NCI-H2081 (cell line): ENCODE measurements at places on chromosomes 3 and 15.
A peak's percentile ranks its signal among the peaks of the same experiment; 100 is the strongest.

- no peak for DNase-seq
Observed at GRCh38 chr3:42729404-42730145, 27.0 kb upstream of the HHATL start.

GRCh38 chr3:115835946-115836345, 212.6 kb downstream of the GAP43 start:
- no peak for DNase-seq

- DNase-seq = no peak
Observed at GRCh38 chr15:27222479-27222878, 251.5 kb downstream of the GABRG3 start.

GRCh38 chr15:69074843-69075224, 60.3 kb downstream of the NOX5 start:
- peak; percentile 7 for DNase-seq

DNA sequence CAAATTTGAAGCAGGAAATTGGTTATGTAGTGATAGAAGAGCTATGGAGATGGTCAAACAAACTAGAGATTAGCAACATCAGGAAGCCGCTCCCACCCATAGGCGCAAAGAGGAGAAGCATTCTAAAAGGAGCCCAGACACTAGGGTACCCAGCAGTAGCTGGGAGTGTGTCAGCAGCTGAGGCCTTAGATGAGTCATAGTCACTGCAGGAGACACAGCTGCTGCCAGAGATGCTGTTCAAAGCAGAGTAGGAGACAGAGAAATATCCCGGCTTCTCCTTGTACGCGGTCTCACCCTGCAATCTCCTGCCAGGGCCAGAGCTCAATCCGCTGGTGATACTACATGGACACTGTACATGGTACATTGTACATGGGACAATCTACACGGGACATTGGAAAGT, 61.9 kb downstream of the VGLL3 start:
- no peak for DNase-seq

DNA sequence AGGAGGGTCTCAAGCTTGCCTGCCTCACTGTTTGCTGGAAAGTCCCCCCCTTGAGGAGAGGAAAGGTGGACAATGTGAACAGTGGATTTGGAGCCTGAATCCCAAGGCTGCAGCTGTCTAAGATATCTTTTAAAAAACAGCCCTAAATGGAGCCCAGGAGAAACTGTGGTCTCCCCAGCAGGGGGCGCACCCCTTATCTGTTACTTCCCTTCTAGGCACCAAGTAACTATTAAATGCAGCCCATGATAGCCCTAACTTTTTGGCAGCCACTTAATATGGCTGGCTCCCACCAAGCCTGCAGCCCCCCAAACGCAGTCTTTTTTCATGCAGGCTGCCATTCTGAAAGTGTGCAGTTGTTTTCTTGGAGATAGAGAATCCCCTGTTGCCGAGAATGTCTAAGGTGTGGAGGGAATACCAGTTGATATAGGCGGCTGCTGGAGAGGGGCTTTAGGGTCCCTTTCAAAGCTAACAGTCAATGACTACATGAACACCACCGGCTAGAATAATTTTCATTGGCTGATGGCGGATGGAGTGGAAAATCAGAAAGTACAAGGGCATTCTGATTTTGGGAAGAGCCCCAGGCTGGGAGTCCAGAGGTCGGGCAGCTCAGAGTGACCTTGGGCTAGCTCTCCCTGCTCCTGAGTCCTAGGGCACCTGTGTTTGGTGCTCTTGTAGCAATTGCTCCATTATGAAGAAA, 1.3 kb downstream of the RHCG start:
- no peak for DNase-seq

- DNase-seq = peak; percentile 67
Observed at GRCh38 chr3:168040607-168041208, 55.0 kb downstream of the GOLIM4 start.

DNA sequence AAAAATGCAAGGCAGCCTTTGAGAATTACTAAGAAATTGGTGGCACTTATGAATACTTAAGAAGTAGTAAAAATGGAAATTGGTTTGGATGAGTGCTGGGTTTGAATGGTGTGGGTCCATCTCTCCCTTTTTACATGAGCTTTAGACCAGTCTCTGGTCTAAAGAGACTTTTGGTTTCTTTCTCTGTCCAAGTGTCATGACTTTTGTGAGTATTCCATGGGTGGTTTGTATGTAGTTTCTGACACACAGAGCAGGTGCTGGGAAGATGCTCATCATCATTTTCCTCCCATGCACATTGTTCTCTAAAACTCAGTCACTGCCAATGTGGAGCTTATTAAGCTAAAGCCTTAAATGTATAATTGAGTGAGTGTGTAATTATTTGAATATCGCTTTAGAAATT, 63.5 kb downstream of the KAT2B start:
- no peak for DNase-seq

DNA sequence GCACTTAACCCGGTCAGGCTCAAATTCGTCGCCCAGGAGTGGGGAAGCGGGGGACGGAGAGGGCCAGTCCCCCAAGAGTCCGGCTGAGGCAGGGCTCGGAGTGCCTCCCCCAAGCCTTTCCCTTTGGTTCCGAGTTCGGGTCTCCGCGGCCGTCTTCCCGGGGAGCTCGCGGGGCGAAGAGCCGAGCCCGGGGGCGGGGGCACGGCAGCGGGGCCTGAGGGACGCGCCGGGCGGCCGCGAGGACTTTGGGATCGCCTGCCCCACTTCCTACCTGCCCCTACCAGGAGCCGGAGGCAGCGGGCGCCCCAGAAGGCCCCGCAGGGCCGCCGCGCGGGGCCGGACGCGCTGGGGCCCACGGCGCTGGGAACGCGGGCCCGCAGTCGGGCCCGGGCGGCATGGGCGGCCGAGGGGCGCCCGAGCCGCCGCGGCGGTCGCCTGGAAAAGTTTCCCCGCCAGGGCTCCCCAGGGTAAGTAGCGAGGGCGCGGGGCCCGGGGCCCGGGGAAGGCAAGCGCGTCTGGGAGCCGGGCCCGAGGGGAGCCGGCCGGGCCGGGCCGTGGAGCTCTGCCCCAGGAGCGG, 2.8 kb downstream of the FURIN start:
- DNase-seq = no peak

GRCh38 chr3:107525644-107526305, 3.0 kb downstream of the BBX start:
- peak; percentile 11 for DNase-seq

- no peak for DNase-seq
Observed at GRCh38 chr15:69974321-69974720, 123.4 kb downstream of the TLE3 start.

DNA sequence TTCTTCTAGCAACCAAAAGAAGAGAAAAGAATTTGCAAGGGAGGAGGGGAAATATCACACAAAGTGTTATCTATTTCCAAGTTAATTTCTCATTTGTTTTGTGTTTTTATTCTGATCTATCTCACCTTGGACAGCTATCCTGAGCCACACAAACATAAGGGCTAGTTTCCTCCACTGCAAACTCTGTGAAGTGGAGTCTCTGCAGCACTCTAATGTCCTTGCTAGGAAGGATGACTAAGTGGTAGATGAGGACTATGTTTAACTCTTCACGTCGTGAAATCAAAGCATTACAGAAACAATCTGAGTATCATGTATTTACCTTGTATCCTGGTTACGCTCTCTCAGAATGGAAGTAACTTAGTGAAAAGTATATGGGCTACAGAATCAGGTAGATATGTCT, 33.9 kb upstream of the CHRM5 start:
- DNase-seq = no peak

DNA sequence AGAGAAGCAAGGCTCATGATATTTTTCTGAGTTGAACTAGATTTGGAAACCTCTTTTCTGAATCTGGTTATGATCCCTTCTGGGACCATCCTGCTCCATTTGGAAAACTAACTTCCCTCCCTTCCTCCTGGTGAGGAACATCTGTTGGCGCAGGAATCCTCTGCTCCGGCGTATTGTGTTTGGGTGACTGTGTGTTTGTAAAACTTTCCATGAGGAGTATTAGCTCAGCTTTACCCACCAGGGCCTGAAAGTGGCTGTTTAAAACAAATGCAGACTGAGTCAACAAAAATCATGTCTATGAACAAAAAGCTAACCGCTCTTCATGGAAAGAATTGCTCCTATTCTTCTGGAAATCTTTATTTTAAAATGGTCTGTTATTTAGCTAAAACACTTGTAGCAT, 17.7 kb downstream of the STARD9 start:
- no peak for DNase-seq
